Stimulated activated CD8-positive, alpha-beta memory T cell treated with anti-CD3 and anti-CD28 coated beads, Interleukin-7, amount 100 ng/mL, for 1 hour (primary cell): ENCODE measurements at places on chromosomes 3 and 15.

DNA sequence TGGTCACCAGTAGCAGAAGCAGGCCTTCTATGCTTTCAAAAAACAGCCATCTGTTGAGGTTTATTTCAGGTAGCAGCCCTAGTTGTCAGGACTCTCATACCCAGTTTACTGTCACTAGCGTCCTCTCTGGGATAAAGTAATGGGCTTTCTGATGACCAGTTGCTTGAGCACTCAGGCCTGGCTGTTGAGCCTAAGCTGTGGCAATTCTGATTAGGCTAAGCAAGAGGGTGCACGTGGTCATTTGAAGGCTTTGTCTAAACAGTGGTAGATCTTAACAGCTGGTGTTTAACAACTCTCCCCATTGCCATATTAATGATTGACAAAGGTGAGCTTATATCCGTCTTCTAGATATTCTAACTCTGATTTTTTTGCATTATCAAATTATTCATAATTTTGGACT is 132.9 kb upstream of the TMCO5A start:
- no peak for DNase-seq

DNA sequence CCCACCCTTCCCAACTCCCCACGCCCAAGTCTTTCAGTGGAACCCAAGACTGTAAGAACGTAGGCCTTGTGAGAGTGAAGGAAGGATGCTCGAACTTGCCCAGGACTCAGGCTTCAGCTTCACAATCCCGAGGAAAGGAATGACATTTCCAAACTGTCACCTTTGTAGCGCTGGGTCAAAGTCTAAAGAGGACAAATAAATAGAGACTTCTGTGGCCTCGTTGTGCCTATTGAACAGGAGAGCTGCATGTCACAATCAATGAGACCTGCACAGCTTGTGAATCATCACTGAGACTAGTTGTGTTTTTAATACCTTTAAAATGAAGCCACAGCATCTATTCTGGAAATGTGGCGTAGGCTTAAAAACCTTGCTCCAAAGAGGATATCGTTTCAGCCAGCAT is 222.8 kb upstream of the ST8SIA2 start:
- no peak for DNase-seq

- no peak for DNase-seq
These were observed 9.3 kb downstream of the HOMER2 start for GRCh38 chr15:82943176-82943575.

- no peak for DNase-seq
These were observed 15.3 kb upstream of the PHC3 start for GRCh38 chr3:170196833-170197232.

DNA sequence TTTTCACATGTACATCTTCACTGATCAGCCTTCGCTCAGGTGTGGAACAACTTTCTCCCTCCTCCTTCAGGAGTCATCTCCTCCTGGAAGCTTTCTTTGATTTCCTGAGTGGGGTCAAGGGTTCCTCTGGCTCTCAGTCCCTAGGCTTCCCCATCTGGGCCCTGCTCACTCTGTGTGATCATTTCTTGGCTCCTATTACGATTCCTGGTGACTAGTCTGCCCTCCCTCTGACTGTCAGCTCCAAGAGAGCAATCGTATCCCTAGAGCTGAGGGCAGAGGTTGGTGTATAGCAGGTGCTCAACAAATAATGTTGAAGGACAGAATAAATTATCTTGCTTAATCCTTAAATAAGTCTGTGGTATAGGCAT is 15.3 kb upstream of the PRKCD start:
- DNase-seq: no peak

DNA sequence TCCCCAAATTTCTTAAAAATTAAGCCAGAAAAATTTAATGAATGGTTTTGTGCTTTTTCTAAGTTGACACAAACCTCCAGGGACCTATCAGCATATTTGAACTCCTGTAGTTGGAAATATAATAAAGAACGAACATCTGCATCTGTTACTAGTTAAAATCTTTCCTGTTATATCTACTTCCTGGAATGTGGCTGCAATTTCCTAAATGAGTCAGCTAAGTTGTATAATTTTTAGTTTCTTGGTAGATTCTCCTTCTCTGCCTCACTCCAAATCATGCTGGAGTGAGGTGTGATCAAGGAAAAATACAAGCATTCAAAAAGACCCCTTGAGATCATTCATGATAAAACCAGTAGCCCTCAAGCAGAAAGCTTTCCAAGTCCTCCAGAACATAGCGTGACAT is 106.2 kb upstream of the MCTP2 start:
- DNase-seq: no peak

- DNase-seq: no peak
These were observed 259.1 kb downstream of the KCNMB2 start for GRCh38 chr3:178795349-178795748.

- no peak for DNase-seq
These were observed 938 bp downstream of the DZIP3 start for GRCh38 chr3:108590460-108590859.

DNA sequence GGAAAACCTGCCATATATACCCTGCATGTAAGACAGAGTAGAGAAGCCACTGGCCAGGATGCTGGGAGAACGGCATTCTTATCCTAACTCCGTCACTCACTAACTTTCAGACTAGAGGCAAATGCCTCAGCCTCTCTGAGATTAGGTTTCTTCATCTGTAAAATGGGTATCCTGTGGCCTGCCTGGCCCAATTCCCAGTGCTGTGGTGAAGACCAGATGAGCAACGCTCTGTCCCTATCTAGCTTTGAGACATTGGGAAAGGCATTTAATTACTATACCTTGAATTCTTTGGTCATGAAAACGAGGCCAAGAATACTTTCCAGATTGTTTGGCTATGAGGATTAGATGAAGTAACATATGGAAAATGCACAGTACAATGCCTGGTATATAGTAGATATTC is 35.9 kb downstream of the CEMIP start:
- DNase-seq: no peak

- no peak for DNase-seq
These were observed 177.9 kb downstream of the ANXA2 start for GRCh38 chr15:60219866-60220265.

DNA sequence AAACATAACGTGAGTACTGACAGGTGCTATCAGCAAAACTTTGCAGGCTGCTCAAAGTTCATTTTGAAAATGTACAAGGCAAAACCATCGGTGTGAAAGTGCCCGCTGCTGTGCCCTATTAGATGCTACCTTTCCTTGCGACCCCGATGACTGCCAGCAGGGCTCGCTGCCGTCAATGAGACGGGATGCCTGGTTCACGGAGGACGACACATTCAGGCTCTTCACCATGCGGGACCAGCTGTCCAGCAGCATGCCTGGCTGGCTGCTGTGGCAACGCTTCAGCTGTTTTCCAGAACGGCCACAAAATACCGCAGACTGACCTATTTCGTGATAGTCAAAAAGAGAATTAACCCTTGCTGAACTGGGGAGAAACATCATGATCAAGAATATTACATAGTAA is 92.7 kb upstream of the OCA2 start:
- DNase-seq: no peak

DNA sequence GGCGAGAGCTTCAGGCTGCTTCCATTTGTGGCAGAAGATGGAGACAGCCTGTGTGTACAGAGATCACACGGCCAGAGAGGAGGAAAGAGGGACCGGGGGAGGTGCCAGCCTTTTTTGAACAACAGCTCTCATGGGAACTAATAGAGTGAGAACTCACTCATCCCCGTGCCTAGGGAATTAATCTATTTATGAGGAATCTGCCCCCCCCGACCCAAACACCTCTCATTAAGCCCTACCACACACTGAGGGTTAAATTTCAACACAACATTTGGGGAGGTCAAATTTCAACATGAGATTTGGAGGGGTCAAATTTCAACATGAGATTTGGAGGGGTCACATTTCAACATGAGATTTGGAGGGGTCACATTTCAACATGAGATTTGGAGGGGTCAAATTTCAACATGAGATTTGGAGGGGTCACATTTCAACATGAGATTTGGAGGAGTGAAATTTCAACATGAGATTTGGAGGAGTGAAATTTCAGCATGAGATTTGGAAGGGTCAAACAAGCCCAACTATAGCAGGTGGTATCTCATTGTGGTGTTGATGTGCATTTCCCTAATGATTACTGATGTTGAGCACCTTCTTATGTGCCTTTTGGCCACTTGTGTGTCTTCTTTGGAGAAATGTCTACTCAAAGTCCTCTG is 20.6 kb upstream of the RFTN1 start:
- DNase-seq: no peak

GRCh38 chr3:183244981-183245476 is 8.0 kb upstream of the B3GNT5 start:
- DNase-seq: no peak

- no peak for DNase-seq
These were observed 34.8 kb downstream of the IGF1R start for GRCh38 chr15:98682992-98683701.

GRCh38 chr3:87805670-87806069 is 253.1 kb downstream of the CGGBP1 start:
- DNase-seq: no peak

DNA sequence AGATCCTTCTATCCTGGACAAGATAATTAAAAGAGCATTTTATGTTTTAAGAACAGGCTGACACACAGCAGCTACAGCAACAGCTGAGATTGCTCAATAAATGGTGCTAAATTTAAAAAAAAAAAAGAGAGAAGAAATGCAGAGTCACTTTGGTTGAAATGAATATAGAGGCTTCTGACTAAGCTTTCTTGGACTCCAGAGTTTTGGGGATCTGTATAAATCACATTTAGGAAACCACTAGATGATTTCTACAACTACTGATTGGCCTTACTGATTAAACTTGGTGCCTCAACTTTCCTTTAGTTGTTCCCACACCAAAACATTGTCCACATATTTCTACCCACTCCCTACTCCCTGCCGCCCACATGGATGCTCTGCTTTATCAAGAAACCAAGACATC is 132.9 kb upstream of the ZBTB20 start:
- DNase-seq: no peak

DNA sequence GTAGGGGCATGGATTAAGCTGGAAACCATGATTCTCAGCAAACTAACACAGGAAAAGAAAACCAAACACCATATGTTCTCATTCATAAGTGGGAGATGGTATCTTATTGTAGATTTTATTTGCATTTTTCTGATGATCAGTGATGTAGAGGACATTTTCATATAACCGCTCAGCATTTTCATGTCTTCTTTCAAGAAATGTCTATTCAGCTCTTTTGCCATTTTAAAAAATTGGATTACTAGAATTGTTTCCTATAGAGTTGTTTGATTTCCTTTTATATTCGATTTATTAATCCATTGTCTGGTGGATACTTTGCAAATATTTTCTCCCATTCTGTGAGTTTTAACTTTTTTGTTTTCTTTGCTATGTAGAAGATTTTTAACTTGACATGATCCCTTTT is 682.2 kb upstream of the BCHE start:
- DNase-seq: no peak

DNA sequence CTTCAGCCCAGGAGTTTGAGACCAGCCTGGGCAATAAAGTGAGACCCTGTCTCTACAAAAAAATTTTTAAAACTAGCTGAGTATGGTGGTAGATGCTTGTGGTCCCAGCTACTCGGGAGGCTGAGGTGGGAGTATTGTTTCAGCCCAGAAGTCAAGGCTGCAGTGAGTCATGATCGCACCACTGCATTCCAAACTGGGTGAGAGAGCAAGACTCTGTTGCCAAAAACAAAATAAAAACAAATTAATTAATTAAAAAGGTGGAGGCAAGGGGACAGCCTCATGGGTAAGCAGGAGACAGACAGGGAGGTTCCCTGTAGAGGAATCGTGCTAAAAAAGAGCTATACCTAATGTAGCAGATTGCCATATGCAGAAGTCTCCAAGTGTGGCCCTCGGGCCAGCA is 12.6 kb downstream of the HAPLN3 start:
- no peak for DNase-seq

DNA sequence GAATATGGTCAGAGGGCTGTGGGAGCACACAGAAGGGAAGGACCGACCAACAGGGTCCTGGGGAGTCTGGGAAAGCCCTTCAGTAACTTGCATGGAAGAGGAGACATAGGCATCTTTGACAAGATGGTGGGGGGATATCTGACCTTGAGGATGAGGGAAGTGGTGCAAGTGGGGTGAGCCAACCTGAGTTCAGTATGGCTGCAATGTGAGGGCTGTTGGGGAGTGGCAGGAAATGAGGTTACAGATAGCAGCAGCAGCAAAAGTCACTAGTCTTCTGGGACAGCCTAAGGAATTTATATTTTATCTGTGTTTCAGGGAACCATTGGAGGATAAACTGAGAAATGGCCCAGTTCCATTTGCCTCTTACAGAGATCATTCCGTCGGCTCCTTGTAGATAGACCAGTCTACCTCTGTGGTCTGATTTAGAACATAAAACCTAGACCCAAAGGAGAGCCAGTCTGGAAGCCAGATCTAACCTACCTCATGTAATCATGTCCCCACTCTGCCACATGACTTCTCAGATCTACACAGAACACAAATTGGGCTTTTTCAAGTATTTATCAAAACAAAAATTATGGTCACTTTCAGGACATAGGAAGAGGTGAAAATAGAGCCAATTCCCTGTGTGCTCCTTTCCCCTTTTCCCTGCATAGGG is 75.6 kb downstream of the ST6GAL1 start:
- DNase-seq: no peak

GRCh38 chr3:197428117-197428801 is 127.5 kb downstream of the BDH1 start:
- no peak for DNase-seq

GRCh38 chr3:154616298-154616697 is 186.3 kb upstream of the GPR149 start:
- no peak for DNase-seq

DNA sequence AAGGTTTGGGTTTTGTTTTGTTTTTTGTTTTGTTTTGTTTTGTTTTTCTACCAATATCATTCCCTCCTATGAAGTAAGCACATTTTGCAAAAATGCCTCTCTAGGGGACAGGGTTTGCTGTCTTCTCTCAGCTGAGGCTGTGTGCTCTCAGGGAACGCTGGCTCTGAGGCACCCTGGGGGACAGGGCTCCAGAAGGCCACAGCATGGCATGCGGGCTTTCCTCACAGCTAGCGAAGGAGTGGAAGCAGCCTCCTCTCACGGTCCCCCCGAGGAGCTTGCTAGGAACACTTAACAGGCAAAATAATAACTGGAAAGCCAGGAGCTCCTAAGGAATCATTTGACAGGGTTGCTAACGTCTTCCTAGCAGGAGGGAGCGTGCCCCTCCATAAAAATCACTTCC is 227.7 kb upstream of the ST8SIA2 start:
- no peak for DNase-seq

DNA sequence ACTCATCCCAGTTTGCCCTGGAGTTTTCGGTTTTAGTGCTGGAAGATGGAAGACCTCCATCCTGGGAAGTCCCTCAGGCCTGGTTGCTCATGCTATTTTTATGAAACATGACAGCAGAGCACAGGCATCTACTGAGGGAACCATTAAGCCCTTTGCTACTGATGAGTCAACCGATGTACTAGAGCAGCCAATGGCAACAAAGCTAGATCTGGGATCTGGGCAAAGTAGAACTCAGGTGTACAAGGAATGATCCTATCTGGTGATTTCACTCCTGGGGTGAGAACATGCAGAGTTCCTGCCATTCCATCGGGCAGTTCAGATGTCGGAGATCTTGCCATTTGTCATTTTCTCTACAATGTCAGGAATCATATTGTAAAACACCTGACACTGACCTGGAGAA is 166.2 kb upstream of the NSMCE3 start:
- DNase-seq: no peak
